ENCODE measurements at places on chromosomes 6 and 20.
A peak's percentile ranks its signal among the peaks of the same experiment; 100 is the strongest.

- no peak for DNase-seq
Measured at GRCh38 chr20:47280228-47280627, 76.3 kb downstream of the ZMYND8 start.

DNA sequence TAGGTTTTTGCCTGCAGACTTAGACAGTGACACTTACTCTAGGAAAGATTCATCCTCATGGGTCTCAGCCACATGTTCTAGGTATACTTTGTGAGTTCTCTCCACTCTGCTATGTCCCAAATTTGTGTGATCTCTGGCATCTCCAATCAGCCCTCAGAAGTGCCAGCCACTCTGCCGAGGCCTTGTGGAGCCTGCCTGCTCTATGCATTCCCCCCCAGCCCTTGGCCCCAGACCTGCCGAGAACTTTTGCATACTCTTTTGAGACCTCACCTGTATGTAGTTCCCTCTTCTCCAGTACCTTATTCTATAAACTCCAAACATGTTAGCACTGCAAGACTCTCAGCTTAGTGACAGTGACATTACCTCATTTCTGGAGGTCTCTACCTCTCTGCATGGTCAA lies 2170.5 kb upstream of the DEFB115 start:
- DNase-seq: no peak

GRCh38 chr6:36244641-36245280 lies 25.1 kb upstream of the PNPLA1 start:
- peak; percentile 64 for DNase-seq

DNA sequence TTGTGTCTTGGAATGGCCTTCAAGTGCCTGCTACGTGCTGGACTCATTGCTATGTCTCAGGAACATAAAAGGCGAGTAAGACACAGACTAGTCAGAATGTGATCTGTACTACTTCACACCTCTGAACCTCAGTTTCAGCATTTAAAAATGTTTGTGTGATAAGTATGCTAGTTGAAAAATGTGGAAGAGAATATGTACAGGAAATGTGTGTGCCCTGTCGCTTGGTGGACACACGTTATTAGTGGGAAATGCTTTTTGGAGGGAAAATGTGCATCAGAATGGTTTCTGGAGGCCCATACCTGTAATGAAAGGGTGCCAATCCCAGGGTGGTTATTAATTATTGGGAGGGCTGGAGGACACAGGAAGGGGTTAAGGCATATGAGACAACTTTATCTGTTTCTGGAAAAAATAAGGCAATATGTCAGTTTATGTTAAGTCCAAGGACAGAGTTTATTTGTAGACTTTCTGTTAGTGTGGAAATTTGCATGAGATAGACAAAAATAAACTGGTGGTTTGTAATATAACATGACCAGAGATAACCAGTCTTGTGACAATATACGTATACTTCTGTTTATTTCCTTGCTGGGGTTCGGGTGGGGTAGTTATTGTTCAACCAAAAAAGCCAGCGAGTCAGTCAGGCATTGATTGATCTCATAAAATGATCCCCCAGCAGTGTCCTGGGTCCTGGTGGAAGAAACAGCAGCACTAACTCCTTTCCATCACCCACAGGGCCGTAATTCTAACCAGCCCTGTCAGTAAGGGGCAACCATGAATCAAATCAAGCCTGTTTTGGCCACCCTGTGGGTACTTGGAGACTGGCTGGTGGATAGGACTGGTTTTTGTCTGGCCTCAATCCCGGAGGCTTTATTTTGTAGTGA lies 117.9 kb downstream of the JARID2 start:
- no peak for DNase-seq

DNA sequence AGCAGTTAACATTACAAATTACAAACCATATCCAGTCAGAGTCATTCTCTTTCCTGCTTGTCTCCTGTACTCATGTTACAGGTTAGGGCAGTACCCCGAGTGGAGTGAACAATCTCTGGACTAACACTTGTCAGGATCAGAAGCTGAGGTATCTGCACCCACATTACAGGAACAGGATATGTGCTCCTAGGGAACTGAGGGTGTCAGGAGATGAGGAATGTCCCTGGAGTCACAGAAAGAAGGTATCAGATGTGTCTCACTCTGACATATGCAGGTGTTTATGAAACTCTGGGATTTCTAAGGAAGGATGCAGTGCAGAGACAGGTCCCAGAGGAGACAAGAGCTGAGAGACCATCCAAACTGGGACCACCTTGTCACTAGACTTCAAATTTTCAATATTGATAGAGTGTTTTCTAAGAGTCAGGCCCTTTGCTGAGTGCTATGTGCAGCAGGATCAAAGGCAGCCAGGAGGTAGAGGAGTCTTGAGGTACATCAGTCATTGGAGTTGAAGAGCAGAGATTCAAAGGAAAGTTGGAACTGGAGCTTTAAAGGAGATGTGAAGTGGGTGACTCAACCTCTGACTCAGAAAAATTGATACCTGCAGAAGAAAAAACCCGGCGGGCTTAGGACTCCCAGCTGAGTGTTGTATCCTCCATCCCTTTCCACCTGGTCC lies 12.6 kb downstream of the HLA-DPB1 start:
- DNase-seq: no peak
